ENCODE measurements at places on chromosomes 12 and 14.

DNA sequence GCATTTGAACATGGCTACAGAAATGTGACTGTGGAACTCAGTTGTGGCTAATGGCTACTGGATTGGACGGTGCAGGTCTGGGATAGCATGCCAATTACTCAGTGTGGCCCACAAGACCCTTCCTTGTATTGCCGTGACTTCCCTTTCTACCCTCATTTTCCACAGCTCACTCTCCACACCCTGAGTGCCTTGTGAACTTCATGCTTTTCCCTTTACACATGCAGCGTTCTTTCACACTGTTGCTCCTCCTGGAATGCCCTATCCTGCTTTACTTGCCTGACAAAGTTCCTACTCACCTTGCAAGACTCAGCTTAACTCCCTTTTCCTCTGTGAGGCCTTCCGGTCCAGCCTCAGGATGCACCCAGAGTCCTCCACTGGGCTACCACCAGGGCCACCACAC lies 46.8 kb upstream of the MAX start:
- no peak for DNase-seq

- no peak for DNase-seq
These were observed 57.2 kb upstream of the CDKL1 start for GRCh38 chr14:50453869-50454268.

GRCh38 chr14:34792598-34792997 lies 78.2 kb upstream of the CFL2 start:
- no peak for DNase-seq

DNA sequence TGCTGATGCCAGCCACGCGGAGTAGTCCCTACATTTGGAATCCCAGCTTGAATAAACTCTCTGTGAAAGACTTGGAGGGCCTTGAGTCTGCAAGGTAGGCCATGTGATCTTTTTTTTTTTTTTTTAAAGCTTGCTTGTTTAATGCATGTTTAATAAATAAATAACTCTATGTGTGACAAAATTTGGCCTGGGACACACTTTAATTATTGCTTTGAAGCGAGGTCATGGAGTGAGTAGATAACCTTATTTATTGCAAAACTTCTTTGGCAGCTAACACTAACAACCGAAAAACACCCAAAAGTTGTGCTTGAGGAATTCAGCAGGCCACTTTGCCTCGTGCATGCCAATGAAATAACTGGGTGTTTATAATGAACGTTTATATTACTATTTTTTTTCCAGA lies 382.2 kb downstream of the FLRT2 start:
- no peak for DNase-seq

DNA sequence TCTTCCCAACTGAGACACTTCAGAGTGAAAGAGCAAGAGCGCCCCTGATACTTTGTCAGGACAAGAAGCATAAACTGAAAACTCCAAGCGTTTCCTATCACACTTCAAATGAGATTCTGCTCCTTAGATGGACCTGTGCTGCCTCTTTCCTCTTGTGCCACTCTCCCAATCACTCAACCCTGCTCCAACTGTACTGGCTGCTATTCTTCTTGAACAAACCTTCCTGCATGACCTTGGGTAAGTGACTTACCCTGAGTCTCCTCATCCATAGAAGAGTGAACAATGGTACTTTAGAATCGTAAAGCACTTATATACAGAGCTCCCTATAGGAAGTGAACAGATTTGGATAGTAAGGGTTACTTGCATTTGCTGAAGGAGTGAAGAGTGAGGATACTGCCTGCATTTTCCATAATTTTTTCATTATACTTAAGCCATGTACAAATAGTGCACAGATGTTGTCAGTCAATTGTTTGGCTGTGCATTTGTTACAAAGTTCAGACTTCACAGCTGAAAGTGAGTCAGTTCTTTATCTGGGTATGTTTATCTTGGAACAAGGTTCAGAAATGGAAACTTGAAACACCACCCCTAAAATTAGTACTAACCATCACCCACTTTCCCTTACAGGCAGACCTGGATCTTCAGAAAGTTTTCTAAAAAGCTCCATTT lies 10.8 kb downstream of the MTERF2 start:
- no peak for DNase-seq

DNA sequence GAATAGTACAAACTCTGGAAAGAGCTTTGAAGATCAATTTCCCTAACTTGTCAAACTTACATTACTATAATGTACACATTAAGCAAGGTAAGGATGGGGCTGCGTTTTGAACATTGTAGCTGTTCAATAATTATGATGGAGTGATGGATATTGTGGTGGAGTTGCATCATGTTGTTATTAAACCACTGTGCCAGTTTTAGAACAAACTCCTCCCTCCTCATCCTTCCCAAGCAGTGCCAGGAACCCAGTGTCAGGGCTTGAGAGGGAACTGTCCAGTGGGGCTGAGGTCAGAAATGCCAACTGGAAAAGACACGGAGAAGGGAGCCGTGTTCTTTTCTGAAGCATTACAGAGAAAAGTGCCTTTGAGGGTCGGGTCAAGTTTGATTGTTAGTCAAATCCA lies 31.9 kb upstream of the PAPOLA start:
- no peak for DNase-seq

All from NCI-H1092 treated with DMSO at 0.1 percent for 48 hours (cell line).